ENCODE measurements at places on chromosomes 11 and 22. TPM values are rescaled to one million over a fixed set of nuclear protein-coding genes. Genes with fewer than 3 reads are reported as not detected.

Gene LDLRAD3
- total RNA-seq = 26.8 TPM

Gene H19
- total RNA-seq = 1,727 TPM

Gene UPK3A
- not detected for total RNA-seq

Gene ASRGL1
- 0.44 TPM for total RNA-seq

Gene MS4A7
- not detected for total RNA-seq

Gene TRIM3
- 10.4 TPM for total RNA-seq

Gene SMTNL1
- not detected for total RNA-seq

Gene OR51L1
- total RNA-seq = not detected

Gene TCIRG1
- 45.6 TPM for total RNA-seq

Measured in cardiac ventricle fibroblast (primary cell).